Hippocampal formation (tissue), 2 donors: ENCODE measurements at places on chromosomes 4 and X.

DNA sequence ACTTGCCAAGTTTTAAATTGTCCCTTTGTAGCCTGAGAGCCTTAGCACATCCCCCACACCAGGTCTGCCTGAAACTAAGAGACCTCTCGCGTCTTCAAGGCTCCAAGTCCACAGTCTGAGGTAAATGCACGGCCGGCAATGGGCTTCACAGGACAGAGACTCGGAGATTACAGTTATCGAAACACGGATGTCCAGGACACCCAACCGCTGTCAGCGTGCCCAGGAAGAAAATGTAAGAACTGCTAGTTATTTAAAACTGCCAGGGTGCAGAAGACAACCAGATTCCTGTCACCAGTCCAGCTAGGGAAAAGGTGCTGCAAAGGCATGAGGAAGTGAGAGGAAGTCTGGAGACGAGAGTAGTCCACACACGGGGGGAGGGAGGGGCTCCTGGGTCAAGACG is 28.9 kb downstream of the ZNF827 start:
- DNase-seq: no peak

DNA sequence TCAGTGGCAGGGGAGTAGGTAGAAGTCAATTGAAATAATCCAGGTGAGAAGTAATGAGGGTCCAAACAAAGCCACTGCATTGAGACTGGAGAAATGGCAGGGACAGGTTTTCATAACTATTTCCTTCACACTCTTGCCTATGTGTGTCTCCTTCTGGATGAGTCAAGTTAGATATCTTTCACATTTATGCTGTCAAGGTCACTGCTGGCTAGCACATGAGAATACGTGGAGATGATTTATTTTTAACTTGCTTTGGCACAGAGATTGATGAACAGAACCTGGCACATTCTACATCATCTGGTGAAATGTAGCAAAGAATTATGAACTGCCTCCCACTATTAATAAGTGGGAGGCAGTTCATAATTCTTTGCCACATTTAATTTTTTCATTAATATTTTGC is 66.7 kb upstream of the BOD1L1 start:
- DNase-seq: no peak

DNA sequence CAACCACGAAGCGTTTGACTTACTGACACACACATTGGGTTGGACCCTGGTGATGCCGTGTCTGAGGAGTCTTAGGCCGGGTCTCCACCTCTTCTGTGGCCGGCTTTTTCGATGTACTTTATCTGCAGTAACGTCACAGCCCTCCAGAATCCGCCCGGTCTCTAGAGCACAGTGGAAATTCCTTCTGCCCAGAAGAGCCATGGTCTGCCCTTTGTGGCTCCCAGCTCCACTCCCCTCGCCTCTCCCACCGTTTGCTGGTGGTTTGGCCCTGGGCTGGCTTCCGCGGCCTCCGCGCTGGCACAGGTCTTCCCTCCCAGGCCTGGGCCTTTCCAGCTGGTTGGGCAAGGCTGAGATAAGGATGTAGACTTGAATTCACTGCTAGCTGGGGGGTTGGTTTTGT is 4.3 kb downstream of the MAEA start:
- no peak for DNase-seq

DNA sequence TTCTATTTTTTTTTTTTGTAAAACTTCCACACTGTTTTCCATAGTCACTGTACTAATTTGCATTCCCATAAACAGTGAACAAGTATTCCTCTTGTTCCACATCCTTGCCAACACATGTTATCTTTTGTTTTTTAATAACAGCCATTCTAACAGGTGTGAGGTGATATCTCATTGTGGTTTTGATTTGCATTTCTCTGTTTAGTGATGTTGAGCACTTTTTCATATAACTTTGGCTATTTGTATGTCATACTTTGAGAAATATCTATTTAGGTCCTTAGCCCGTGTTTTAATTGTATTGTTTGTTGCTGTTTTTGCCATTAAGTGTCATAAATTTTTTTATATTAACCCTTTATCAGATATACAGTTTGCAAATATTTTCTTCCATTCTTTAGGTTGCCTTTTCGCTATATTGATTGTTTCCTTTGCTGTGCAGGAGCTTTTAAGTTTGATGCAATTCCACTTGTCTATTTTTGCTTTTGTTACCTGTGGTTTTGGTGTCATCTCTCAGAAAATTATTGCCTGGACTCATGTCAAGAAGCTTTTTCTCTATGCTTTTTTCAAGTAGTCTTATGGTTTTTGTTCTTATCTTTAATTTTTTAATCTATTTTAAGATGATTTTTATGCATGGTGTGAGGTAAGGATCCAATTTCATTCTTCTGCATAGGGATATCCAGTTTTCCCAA is 27.9 kb upstream of the NDNF start:
- no peak for DNase-seq

DNA sequence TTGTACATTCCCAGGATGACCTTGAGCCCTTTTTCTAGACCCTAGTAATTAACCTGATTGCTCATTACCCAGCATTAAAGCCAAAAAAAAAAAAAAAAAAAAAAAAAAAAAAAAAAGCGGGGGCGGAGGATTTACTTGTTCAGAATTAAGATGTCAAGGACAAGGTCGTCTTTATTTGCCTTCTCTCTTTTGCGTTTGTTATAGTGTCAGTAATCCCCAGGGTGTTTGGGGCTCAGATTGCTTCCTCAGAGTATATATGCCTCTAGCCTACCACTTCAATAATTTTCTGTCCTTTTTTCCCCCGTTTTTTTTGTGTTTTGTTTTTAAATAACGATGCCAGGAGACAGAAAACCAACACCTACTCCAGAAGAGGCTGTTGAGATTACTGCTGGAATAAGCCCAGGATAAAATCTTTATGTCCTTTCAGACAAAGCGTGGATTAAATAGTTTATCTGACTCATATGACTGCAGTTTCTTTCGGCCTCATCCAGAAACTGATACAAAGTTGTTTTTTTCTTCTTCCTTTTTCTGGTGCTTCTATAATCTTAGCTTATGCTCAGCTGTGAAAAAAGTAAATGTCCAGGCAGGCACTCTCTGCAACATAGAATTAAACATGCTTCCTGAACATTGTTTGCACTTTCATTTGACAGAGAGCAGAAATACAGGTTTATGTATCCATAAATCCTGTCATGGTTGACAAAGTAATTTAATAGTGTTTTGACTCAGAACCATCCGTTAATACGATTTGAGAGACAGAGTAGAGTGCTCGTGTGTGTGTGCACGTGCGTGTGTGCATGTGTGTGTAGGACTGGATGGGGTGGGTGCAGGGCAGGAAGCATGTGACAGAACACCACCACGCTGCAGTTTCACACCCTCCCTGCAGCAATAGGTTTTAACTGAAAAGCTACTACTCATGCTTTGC is 138.6 kb downstream of the AFF1 start:
- DNase-seq: peak; percentile 37

DNA sequence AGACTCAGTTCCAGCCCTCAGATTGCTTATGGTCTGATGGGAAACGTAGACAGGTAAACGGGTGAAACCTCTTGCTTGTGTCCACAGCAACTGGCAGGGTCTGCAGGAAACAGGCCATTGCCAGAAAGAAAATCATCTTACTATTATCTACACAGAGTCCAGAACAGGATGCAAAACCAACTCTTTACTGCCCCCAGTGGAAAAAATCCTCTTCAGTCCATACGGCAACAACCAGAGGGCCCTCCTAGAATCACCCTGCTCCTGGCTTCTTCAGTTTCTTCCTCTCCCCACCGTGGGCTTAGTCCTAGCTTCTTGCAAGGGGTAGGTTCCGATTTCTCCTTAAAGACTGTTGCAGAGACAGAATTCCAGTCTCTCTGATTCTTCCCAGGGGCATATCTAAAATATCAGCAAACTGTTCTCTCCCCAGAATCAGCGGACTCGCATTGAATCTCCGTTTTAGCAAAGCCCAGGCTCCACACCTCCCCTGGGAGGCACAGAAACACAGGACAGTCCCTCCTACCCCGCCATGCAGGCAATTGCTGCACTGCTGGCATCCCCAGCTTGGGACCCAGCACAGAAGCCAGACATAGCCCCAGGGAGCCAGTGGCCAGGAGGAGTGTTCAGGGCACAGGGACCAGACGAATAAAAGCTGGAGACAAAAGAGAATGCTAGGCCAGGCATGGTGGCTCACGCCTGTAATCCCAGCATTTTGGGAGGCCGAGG is 41.0 kb upstream of the SH3RF1 start:
- DNase-seq: no peak

GRCh38 chr4:150906987-150907633 is 108.0 kb downstream of the LRBA start:
- DNase-seq: peak; percentile 19

DNA sequence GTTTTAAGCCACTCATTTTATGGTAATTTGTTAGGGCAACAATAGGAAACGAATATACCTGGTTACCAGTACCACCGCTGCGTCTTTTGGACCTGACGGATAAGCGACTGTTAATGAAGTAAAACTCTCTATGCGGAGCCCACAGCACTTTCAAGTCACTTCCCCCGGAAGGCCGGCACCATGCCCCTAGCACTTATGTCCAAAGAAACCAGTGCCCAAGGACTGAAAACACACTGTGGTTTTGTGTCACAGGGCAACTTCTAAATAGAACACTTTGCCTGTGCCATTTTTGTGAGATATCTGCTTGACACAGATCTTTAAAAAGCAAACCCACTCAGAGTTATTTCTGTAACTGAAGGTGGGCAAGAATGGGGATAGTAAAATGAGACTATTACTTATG is 22.7 kb downstream of the SH3KBP1 start:
- DNase-seq: no peak

DNA sequence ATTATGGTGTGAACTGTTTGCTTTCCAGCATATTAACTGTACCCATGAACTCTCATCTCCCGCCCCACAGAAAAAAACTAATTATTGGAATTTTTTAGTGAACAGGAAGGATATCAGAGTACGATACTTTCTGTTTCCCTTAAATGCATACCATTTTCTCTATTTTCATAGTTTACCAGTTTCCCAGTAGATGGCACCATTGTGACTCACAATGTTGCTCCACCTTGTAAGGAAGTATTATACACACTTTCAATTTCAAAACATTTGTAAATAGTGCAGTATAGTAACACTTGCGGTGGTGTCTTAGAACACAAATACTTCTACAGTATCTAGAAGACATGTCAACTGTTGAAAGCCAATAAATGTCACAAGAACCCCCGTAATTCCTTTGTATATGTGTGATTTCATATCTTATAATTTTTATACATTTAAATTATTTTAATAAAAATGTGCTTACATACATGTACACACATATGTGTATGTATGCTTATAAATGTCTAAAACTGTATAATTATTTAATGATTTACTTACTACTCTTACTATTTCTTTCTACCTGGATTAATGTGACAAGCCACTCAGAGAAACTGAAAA is 167.3 kb downstream of the SLIT2 start:
- DNase-seq: peak; percentile 73

- DNase-seq: no peak
These were observed 1443.5 kb upstream of the IGFBP7 start for GRCh38 chr4:58553679-58554078.

- DNase-seq: no peak
These were observed 90.7 kb upstream of the DCLK2 start for GRCh38 chr4:149987330-149988086.

DNA sequence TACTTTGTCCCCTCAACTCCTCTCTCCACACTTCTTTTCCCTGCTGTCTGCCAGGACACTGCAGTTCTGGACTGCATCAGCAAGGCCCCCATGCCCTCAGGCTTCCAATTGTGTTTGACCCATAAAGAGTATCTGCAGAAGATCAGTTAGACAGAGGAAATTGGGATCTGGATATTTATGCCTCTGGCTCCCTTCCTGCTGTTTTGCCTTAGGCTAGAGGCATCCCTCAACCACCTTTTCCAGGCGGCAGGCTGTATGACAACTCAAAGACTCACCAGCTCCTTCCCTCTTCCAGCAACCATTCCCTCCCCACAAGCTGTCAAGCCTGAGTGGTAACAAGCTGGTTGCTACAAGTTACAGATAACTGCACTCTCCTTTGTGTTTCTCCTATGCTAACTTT is 66.4 kb upstream of the NDP start:
- no peak for DNase-seq

DNA sequence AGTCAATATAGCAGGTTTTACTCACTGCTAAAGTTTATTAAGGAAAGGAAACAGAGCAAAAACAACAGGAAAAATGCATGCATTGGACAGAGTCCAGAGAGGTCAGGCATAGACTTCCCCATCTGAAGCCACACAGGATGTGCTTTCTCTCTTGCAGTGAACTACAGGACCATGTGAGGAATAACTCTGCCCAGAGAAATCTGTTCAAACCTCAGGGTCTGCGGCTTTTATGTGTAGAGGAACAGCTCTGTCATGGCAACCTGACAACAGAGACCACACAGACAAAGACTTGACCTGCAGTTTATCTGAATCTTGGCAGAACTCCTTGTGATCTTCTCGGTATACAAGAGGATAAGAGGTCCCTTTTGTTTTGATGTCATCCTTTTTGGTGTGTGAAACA is 46.3 kb upstream of the LONRF3 start:
- no peak for DNase-seq

DNA sequence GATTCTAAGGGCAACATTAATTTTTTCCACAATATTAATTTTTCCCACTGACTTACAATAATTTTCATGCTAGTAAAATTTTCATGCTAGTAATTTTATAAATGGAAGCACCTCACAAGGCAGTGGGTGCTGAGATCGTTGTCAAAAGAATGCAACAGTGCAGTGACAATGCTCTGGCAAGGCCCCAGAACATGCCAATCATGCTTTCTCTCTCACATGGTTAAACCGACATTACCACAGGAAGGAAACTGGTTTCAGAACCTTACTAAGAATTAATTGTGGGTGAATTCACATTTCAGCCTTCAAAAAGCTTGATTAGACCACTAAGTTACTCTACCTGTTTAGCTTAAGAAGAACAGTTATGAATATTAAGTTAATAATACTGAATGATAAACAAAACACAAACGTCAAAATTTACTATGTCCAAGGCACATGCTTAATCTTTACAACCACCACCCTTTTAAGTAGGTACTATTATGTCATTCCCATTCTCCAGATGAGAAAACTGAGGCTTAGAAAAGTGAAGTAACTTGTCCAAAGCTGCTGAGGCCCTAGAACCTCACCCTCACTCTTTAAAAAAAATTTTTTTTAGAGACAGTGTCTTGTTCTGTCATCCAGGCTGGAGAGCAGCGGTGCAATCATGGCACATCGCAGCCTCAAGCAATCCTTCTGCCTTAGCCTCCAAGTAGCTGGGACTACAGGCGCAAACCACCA is 10.0 kb upstream of the OPHN1 start:
- no peak for DNase-seq
